ENCODE measurements at places on chromosomes 5 and 9.

- DNase-seq = no peak
Observed at GRCh38 chr9:131258698-131259431, 17.4 kb downstream of the FAM78A start.

DNA sequence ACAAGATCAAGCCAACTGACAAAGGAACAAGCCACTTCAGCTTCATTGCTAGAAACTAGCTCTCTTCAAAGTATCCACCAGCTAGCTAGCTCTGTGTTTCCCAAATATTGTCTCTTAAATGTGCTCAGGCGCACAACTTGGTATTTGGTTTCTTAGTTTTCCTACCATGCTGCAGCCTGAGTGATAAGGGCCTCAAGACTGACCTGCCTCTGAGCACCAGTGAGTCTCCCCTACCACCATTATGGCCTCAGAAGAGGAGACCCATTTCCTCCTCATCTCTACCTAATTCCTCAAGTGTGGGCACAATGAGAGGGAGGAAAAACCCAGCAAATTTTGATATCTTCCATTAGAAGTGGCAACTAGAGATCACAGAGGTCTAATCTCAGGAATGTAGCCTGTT is 34.6 kb upstream of the KIF2A start:
- DNase-seq = no peak

DNA sequence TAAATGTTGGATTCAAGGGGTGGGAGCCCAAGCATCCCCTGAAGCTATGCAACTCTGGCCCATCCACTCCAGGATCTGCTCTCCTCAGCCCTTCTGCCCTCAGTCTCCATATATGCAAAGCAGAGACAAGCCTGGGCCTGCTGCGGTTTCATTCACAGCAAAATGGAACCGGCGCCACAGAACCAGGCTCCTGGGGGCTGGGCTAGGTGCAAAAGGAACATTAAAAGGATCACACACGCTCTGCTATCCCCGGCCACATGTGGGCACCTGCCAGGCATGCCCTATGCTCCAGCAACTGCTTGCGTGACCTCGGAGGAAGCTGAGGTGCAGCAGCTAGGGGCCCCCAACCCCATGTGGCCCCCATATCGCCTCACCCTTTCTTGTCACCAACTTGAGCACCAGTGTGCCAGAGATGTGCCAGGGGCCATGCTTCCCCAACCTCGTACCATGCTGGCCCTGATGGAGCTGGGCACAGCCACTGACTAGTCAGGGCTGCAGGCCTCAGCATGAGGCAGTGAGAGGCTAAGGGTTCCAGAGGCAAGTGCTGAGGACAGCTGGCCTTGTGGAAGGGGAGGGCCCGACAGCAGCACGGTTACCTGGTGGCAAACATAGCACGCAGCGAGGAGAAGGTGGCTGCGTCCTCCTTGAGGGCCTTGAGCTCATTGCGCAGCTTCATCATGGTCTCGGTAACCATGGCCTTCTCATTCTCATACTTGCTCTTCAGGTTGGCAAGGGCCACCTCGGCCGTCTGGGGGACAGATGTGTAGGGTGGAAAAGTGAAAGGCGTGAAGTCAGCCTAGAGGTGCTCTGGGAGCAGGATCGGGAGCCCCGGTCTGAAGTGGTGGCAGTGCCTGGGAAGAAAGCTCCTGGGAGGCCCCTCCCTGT is 47.2 kb downstream of the BICD2 start:
- DNase-seq = no peak

DNA sequence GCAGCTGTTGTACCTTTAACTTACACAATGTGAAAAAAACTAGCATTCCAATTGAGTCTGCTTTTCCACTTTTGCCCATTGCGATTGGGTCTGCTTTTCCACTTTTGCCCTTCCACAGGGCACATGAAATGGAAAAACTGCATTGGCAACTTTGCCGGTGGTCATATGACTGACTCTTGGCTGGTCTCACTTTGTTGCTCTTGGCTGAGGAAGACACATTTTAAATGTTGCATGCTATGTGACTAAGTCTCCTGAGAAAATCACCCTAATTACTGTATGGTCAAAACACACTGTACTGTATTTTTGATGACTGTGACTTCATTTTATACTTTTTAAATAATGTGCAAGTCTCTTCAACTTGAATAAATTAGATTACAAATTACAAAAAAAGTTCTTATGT is 1.6 kb upstream of the OXCT1 start:
- DNase-seq = no peak

- DNase-seq = no peak
Observed at GRCh38 chr9:7392148-7392547, 407.4 kb downstream of the DMAC1 start.

GRCh38 chr5:178227138-178227659 is 5.4 kb downstream of the PHYKPL start:
- no peak for DNase-seq

- DNase-seq = no peak
Observed at GRCh38 chr5:173056783-173057061, 570 bp downstream of the CREBRF start.

DNA sequence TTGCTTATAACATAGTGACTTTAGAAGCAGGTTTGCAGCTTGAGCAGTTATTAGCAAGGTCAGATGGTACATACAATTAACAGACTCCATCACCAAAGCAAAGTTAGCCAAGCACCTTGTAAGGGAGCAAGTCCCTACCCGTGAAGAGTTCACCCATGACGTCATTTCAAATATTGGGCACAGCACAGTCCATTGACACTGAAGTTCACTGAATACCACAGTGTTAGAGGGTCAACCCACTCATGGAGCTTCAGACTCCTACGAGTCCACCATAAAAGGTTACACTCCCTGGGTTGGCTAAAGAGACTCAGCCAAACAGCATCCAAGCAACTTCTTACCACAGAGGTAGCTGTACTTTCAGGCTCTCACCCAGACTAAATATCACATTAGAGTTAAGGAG is 77.5 kb downstream of the GALNT10 start:
- no peak for DNase-seq

DNA sequence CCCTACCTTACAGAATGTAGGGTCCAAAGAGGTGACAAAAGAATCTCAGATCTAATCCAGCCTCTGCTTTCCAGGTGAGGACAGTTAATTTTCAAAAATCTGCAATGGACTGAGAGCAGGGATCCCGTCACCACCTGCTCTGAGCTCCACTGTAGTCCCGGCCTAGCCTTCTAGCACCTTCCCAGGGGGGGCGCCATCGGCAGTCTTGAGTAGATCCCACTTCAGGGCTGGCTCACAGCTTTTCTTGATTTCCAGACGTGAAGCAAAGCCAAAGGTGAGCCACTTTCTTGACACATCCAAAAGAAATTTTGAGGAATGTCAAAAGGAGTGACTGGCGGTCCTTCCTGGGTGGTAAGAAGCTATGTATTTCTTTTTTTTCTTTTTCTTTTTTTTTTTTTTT is 114.1 kb downstream of the SYK start:
- no peak for DNase-seq

GRCh38 chr5:59039296-59040023 is 456.6 kb downstream of the RAB3C start:
- peak; percentile 52 for DNase-seq

- DNase-seq = no peak
Observed at GRCh38 chr5:39998518-39998917, 573.7 kb upstream of the DAB2 start.

Data from activated CD4-positive, CD25-positive, alpha-beta regulatory T cell treated with anti-CD3 and anti-CD28 coated beads, Interleukin-2, amount 50 U/mL, for 16 hours (primary cell).